ENCODE measurements at places on chromosomes 6 and 20.

GRCh38 chr6:27129095-27129815 lies 118.2 kb upstream of the PRSS16 start:
- no peak for DNase-seq

GRCh38 chr20:5660346-5660745 lies 89.9 kb upstream of the SHLD1 start:
- DNase-seq: no peak

- peak; percentile 6 for DNase-seq
These were observed 644.2 kb upstream of the GJE1 start for GRCh38 chr6:141488488-141488887.

DNA sequence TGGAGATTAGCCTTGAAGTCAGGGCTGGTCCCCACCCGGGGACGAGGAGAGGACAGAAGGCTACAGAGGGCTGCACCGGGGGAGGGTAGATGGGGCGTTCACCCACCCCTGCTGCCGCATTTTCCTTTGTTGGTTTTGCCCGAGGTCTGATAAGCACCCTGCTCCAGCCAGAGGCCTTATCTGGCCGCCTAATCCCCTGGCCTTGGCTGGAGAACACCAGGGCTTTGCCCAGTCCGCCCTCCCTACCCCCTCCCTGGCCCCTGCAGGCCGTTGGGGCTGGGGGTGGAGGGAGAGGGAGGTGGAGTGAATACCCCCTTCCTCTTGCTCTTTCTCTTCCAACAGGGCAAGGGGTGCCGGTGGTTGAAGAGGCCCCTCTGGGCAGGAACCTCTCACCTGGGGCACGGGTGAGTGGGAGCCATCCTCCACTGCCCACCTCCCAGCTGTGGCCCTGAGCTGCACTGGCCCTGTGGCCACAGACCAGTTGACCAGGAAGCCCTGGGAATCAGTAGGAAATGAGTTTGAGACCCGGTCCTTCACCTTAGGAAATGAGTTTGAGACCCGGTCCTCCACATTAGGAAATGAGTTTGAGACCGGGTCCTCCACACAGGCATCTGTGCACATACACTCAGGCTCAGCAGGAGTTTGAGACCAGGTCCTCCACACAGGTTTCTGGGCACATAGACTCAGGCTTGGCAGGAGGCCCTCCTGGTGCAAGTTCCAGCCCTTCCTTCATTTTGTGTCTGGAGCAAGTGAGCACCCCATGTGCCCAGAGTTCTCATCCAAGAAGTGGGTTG lies 12.0 kb upstream of the GATA5 start:
- DNase-seq: no peak

GRCh38 chr6:41040940-41041536 lies 1.2 kb upstream of the TSPO2 start:
- no peak for DNase-seq

- no peak for DNase-seq
These were observed 103.4 kb downstream of the ERMARD start for GRCh38 chr6:169854813-169855212.

DNA sequence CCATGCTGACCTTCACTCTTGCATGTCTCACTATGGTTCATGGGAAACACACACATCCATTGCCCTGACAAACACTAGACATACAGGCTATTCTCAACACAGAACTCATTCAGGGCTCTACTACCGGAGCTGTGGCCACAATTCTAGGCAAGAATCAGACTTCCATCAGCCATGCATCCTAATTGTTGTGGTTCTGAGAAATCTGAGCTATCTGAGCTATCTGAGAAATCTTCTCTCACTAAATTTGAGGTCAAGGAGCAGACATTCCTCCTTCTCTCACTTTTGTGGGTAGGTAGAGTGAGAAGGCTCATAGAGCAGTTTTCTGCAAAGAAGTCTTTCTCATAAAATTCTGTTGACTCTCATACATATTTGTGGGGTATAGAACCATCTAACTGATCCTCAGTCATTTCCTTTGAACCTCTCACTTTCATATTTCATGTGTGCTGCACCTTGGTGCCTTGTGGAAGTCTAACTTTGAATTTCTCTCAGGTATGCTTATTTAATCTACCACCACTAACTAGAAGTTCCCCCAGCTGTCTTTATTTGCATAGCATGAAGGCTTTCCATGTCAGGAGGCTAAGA lies 43.6 kb downstream of the ADGRF1 start:
- no peak for DNase-seq

DNA sequence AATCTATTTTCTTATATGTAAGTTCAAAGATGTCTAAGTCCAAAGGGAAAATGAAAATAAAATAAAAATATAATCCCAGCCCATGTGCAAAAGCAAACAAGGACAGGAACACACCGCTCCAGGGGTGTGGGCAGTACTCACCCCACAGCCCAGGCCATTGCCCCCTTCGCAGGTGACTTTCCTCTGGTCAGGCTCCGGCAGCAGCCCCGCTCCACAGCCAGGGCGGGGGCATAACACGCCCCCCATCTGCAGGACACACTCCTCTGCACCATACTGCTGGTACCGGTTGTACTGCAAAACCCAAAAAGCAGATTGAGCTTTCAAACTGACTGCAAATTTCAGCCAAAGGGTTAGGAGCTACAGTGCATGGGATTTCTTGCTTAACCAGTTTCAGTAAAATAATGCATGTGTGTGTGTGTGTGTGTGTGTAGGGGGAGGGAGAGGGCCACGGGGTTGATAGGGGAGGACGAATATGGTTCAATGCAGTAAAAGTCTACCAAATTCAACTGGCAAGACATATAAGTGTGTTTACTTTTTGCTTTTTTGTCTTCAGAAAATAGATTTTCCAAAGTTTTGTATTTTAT lies 274.9 kb upstream of the AGPAT4 start:
- DNase-seq: no peak

DNA sequence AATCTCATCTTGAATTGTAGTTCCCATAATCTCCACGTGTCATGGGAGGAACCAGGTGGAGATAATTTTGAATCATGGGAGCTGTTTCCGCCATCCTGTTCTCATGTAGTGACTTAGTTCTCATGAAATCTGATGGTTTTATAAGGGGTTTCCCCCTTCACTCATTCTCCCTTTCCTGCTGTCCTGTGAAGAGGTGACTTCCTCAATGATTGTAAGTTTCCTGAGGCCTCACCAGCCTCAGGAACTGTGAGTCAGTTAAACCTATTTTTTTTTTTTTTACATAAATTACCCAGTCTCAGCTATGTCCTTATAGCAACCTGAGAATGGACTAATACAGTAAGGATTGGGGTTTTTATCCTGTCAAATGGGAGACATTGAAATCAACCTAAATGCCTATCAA lies 328.3 kb downstream of the TBC1D32 start:
- DNase-seq: no peak

GRCh38 chr20:30985386-30985785 lies 272.1 kb upstream of the DEFB115 start:
- DNase-seq: no peak

- DNase-seq: no peak
These were observed 393.7 kb downstream of the ZFAND3 start for GRCh38 chr6:38213251-38213658.

DNA sequence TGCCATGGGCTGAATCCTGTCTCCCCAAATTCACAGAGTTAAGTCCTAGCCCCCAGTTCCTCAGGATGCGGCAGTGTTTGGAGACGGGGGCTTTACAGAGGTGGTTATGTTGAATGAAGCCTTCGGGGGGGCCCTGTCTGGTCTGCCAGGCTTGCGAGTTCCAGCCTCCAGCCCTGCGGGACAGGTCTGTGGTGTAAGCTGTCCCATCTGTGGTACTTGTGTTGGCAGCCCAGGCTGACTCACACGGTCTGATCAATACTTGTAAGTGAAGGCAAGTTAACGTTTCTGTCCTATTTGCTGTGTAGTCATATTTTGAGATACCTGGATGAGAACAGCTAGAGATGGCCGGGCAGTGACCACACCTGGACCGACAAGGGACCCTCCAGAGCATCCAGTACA lies 51.8 kb upstream of the GPR31 start:
- DNase-seq: no peak

DNA sequence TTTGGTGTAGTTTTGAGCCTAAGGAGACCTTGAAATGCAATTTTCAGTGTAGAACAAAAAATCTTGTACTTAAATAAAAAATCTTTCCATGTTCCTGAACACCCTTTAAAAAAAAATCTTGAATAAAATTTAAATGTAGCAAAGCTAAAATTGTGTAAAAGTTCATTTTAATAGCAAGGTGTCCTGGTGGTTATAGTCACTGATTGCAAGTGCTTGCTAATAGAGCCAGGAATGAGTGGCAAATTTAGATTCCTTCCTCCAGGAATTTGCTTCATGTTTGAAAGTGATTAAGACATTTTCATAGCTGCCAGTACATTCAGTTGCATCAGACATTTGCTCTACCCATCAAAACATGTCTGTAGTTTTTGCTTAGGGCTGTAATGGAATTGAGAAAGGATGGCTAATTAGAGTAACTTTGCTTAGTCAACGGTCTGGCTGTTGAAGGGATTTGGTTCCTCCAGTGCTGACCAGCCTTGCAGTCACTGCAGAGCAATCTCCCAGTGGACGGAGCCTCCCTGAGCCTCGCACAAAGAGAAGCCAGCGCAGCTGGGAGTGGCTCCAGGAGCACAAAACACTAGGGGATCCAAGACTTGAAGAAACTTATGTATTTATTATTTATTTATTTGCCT lies 36.5 kb downstream of the AKAP12 start:
- DNase-seq: no peak

GRCh38 chr20:49275636-49276035 lies 2.2 kb downstream of the ZNFX1 start:
- no peak for DNase-seq

DNA sequence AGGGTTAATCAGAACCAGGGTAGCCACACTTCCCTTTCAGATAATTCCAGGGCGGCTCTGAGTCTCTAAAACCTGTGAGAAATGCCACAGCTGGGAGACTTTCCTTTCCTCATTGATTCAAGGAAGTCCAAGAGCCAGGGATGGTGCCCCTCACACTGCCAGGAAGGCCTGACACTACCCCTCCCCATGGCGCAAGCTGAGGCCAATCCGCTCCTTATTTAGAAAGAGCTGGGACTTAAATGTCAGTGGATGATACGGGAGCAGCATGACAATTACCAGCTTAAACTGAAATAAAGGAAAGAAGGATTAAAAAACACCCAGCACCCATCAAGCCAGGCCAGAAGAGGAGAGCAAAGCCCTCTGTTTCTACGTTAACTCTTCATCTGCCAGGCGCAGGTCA lies 244.4 kb downstream of the LRFN2 start:
- no peak for DNase-seq

- no peak for DNase-seq
These were observed 11.7 kb downstream of the TPD52L1 start for GRCh38 chr6:125165256-125165655.

GRCh38 chr6:169868458-169868857 lies 117.0 kb downstream of the ERMARD start:
- DNase-seq: no peak

- DNase-seq: no peak
These were observed 353.1 kb downstream of the CDC5L start for GRCh38 chr6:44740566-44741120.

DNA sequence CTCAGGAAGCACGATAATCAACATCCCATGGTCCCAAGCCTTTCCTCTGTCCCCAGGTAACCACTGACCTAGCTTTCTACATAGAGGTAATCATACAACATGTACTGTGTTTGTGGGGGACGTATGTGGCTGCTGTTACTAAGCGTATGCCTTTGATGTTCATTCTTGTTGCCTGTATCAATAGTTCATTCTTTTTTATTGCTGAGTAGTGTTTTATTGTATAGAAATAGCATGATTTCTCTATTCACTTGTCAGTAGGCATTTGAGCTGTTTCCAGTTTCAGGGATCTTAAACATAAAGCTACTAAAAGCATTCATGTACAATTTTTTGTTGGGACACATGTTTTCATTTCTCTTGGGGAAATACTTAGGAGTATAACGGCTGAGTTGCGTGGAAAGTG lies 185.4 kb downstream of the PACRG start:
- no peak for DNase-seq

All from inflammatory macrophage treated with lipopolysaccharide for 1 hour (primary cell).